ENCODE measurements at places on chromosomes 3 and 15. TPM values are rescaled to one million over a fixed set of nuclear protein-coding genes. Genes with fewer than 3 reads are reported as not detected.

Gene MYZAP
- 1.5 TPM for total RNA-seq

Gene MUSTN1
- not detected for total RNA-seq

Gene MUC20
- total RNA-seq, result 0.17 TPM

Gene CP
- 2.6 TPM for total RNA-seq

Gene APEH
- 86.6 TPM for total RNA-seq

Gene SCAANT1
- total RNA-seq, result not detected

Gene CCR9
- total RNA-seq, result not detected

Gene GP5
- total RNA-seq, result not detected

Gene COL7A1
- total RNA-seq, result 7.0 TPM

Gene HGD
- 0.12 TPM for total RNA-seq

Gene VIPR1
- total RNA-seq, result not detected

Gene P2RY14
- not detected for total RNA-seq

Gene RBPMS2
- total RNA-seq, result 0.48 TPM

Gene PCCB
- 71.4 TPM for total RNA-seq

Gene ECE2
- not detected for total RNA-seq

Gene IL5RA
- 0.10 TPM for total RNA-seq

Gene SEMA6D
- 10.4 TPM for total RNA-seq

Gene APH1B
- total RNA-seq, result 20.7 TPM

Gene ZNF710
- 4.7 TPM for total RNA-seq
